ENCODE measurements at places on chromosomes 5 and 9.

DNA sequence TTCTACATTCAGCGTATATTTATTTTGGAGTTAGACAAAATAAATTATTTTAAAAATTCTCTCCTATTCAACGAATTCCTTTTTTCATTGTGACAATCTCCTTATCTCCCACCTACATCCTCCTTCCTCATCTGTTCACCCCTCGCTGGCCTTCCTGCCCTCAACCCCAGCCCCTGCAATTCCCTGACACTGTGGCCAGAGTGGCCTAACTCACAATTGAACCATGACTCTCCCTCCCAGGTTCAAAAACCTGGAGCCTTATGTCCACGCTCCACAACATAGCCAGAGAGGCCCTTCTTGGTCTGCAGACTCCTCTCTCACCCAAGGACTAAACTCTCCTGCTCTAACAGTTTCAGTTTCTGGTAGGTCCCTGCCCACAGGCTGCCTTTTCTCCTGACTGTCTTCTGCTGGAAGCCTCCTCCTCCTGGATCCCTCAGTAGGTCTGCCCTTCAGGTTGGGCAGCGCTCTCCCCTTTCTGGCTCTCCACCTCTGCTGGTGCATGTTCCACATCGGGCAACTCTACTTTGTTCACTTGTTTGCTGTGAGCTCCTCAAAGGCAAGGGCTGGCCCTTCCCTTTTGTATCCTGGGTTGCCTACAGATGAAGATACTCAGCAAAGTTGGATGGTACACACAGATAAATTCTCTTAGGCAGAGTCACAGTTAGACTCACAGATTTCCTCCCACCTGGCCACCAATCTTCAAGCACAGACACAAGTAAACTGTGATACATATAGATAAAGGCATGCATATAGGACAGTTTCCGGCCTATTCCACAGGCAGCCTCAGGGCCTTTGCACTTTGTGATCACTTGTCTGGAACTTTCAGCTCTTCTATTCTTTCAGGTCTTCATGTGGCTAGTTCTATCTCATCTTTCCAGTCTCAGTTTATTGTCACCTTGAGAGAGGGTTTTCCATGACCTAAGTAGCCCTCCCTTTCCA lies 19.8 kb upstream of the MYORG start:
- H3K27ac ChIP-seq, result no peak overlapping the region
- no peak overlapping the region for H3K4me3 ChIP-seq
- H3K4me1 ChIP-seq, result no peaks in the 10 kb centered on the region
- DNase-seq, result no peak
- H3K36me3 ChIP-seq, result no peaks in the 10 kb centered on the region

DNA sequence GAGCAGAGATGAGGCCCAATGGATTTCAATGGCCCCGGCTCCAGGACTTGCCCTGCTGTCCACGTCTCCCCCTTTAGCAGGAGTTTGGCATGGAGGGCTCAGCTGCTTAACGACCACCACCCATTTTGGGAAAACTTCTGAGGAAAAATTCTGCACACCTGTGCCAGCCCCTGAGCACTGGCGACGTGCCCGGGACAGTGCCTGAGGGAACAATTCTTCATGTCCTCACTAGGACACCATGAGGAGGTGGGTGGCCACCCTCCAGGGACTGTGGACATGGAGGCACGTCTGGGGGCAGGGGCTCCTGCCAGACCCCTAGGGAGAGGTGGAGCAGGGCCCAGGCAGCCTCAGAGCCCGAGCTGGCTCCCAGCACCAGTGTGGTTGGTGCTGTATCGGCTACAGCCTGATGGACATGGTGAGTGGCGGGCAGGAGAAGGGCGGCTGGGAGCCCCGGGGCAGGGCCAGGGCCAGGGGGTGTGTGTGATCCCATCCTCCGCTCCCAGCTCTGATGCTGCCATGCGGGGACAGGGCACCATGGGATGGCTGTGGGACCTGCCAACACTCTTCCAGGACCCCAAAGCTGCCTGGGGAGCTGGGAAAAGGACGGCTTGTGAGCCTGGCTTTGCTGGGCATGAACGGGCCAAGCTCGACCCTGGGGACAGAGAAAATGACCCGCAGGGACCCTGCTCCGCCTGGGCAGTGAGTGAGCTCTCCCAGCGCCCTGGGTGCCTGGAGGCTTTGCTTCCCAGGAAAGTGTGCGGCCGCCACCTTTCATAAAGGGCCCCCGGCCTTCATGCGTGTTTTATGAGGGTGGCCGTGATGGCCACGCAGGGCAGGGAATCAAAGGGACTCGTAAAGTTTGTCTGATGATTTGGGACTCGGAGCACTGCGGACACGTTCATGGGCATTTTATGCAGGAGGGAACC lies 3.6 kb upstream of the QSOX2 start:
- no peaks in the 10 kb centered on the region for H3K36me3 ChIP-seq
- no peaks in the 10 kb centered on the region for H3K27me3 ChIP-seq
- no peak overlapping the region for H3K4me3 ChIP-seq
- H3K4me1 ChIP-seq, result peaks cover 64% of the 10 kb centered on the region

GRCh38 chr5:116453988-116454411 lies 120.6 kb downstream of the SEMA6A start:
- no peaks in the 10 kb centered on the region for H3K36me3 ChIP-seq
- H3K27me3 ChIP-seq, result no peaks in the 10 kb centered on the region
- H3K4me3 ChIP-seq, result no peak overlapping the region
- DNase-seq, result no peak
- no peak overlapping the region for H3K27ac ChIP-seq
- peaks cover 14% of the 10 kb centered on the region for H3K4me1 ChIP-seq

DNA sequence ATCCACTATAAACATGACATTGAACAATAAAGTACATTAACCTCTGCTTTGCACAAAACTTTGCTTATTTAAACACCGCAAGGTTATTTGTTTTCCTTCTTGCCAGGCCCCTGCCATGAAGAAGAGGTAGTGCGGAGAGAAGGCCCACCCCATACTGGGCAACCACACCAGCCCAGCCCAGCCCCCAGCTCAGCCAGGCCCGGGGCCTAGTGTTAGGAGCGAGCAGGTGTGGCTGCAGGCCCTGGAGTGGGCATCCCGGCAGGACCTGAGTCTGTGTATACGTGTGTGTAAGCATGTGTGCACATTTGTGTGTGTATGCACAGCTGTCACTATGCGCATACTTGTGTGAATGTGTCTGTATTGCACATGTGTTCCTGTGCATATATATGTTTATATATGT lies 90.4 kb upstream of the MVB12B start:
- no peaks in the 10 kb centered on the region for H3K36me3 ChIP-seq
- H3K4me3 ChIP-seq, result no peak overlapping the region
- no peak overlapping the region for H3K27ac ChIP-seq
- no peaks in the 10 kb centered on the region for H3K27me3 ChIP-seq
- DNase-seq, result no peak
- H3K4me1 ChIP-seq, result no peaks in the 10 kb centered on the region

DNA sequence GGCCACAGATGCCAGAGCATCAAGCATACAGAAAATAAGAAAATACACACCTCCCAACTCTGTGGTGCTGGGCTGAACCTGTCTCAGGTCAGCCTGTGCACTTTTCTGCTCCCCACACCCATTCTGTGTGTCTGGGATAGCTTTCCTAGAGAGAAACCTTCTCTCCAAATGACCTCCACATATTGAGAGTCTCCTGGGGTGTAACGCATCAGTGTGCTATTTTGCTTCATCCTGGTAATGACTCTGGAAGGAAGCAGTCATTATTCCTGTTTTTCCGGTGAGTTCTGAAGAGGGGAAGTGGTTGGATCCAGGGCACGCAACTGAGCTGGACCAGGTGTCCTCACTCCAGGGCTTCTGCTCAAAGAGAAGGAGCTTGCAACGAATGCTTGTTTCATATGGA lies 73.2 kb upstream of the SH3PXD2B start:
- H3K4me3 ChIP-seq, result no peak overlapping the region
- no peaks in the 10 kb centered on the region for H3K36me3 ChIP-seq
- DNase-seq, result no peak
- no peak overlapping the region for H3K27ac ChIP-seq

DNA sequence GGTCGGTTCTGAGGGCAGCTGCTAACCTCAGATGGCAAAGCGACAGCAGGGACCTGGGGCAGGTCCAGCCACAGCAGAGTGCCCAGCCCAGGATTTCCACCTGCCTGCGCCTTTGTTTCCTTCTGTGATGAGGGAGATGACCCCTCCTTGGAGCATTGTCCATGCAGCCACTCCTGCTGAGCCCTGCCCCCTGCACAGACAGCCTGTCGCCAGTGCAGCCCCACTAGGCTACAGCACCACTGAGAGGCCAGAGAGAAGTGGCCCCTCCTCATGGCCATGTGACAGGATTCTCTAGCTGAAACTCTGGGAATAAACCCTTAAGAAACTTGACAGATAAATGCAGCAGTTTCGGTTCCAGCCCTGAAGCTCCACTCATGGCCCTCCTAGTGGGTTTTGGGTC lies 10.5 kb upstream of the MRNIP start:
- H3K36me3 ChIP-seq, result peaks cover 20% of the 10 kb centered on the region
- no peak overlapping the region for H3K27ac ChIP-seq
- H3K4me1 ChIP-seq, result no peaks in the 10 kb centered on the region
- no peaks in the 10 kb centered on the region for H3K27me3 ChIP-seq
- DNase-seq, result no peak

Data from body of pancreas (tissue), 4 donors.